ENCODE measurements at places on chromosomes 1 and 21.

- DNase-seq: no peak
Measured at GRCh38 chr1:42210421-42211133, 46.0 kb upstream of the GUCA2A start.

DNA sequence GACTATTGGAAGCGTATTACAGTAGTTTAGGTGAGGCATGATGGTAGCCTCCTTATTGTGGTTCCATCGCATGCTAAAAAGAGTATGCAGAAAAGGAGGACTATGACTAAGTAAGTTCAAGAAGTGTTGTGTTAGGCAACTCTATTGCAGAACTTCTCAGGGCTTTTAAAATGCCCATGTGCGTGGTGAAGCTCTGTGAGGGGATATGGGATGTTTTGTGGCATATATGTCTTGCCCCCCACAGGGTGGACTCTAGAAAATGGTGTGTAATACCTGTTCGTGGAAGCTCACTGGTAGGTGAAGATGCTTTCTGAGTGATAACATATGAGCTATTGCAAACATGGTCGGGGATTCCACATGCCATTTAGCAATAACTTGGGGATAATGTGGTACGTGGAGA is 31.7 kb downstream of the MAN1A2 start:
- DNase-seq: no peak

- no peak for DNase-seq
Measured at GRCh38 chr1:67242016-67242415, 65.7 kb upstream of the IL12RB2 start.

GRCh38 chr1:66050123-66050522 is 257.4 kb downstream of the PDE4B start:
- DNase-seq: no peak

DNA sequence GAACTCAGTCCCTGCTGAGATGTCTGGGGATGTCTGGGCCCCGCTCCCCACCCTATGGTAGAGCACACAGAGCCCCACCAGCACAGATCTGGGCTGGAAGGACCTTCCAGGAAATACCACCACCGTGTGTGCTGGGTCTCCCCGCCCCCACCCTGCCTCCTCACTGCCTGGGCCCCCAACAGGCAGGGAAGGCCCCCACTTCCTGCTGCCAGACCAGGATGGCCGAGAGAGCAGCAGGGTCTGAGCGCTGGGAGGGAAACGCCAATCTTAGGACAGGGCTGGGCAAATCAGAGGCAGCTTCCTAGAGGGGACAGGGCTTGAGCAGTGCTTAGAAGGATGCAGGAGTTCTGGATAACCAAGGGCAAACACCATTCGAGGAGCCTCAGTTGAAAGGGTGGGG is 11.9 kb downstream of the ADGRB2 start:
- no peak for DNase-seq

DNA sequence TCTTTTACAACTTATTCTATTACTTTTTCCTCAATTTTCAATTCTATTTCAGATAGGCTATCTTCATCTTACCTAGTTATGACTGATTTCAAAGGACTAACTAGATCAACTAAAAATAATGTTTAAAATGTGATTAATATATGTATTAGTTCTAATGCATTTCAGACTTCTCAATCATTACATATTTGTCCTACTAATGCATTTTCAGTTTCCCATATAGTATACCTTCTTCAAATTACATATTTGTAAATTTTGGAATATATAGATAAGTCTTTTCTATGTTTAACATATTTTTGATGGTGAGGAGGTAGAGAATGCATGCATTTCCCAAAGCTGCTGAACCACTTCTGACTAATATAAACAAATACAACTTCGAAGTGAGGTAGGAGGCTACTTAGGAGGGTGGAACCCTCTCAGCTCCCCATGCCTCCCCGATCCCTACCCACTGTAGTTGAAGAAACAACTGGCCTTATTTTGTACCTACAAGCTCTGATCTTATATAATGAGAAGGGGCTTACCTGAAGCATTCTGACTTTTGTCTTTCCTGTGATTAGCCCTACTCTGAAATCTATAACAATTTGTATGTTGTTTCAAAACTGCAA is 1.7 kb downstream of the TRMT1L start:
- DNase-seq: no peak

- DNase-seq: no peak
Measured at GRCh38 chr1:15432324-15432723, 5.9 kb upstream of the CTRC start.

DNA sequence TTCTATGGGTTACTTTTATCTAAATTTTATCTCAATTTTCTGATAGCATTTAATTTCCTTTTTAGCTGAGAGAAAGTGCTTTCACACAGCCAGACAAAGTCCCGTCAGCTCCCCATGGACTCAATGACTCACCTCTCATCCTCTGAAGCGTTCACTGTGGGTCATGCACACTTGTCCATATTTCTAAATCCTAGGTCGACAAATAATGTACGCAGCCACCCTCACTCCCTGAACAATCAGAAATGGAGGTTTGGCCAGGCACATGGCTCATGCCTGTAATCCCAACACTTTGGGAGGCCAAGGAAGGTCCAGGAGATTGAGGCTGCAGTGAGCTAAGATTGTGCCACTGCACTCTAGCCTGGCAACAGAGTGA is 42.4 kb upstream of the COA6 start:
- DNase-seq: no peak

DNA sequence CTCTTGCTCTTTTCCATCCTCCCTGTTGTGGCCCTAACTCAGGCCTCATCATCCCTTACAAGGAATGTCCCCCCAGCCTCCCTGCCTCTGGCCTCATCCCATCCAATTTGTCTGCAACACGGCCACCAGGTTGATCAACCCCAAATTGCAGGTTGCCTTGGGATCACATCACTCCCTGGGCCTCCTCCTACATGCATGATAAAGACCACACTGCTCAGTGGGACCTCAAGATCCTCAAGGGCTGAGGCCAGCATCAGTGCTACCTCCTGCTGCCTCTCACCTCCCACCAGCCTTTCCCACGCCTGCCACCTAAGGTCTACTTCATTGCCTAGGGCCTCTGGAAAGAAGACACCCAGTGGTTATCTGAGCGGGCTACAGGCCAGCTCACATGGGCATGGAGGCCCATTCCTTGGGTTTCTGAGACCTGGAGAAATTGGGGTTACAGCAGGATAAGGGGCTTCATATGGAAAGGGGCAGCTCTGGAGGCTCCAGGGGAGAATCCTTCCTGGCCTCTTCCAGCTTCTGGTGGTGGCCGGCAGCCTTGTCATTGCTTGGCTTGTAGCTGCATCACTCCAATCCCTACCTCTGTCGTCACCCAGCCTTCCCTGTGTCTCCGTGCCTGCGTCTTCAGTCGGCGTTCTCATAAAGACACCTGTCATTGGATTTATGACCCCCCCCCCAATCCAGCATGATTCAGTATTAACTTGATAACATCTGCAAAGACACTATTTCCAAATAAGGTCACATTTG is 60.5 kb downstream of the KLHDC7A start:
- DNase-seq: no peak

DNA sequence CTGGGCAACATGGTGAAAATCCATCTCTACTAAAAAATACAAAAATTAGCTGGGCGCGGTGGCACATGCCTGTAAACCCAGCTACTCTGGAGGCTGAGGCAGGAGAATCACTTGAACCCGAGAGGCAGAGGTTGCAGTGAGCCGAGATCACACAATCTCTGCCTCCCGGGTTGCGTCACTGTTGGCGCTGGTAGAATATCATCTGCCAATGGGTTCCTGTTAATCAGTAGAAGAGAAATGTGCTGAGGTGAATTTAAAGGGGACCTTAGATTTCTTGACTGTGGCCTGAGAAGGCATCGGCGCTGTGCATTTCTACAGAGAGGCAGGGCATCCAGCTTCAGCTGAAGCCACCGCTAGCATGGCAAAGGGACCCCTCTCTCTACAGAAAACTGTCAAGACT is 68.0 kb downstream of the TGFB2 start:
- no peak for DNase-seq

GRCh38 chr1:229023651-229024300 is 247.1 kb upstream of the RAB4A start:
- no peak for DNase-seq

GRCh38 chr1:214317300-214317699 is 36.3 kb downstream of the SMYD2 start:
- DNase-seq: no peak

GRCh38 chr1:113041569-113042284 is 31.3 kb upstream of the LRIG2 start:
- no peak for DNase-seq

DNA sequence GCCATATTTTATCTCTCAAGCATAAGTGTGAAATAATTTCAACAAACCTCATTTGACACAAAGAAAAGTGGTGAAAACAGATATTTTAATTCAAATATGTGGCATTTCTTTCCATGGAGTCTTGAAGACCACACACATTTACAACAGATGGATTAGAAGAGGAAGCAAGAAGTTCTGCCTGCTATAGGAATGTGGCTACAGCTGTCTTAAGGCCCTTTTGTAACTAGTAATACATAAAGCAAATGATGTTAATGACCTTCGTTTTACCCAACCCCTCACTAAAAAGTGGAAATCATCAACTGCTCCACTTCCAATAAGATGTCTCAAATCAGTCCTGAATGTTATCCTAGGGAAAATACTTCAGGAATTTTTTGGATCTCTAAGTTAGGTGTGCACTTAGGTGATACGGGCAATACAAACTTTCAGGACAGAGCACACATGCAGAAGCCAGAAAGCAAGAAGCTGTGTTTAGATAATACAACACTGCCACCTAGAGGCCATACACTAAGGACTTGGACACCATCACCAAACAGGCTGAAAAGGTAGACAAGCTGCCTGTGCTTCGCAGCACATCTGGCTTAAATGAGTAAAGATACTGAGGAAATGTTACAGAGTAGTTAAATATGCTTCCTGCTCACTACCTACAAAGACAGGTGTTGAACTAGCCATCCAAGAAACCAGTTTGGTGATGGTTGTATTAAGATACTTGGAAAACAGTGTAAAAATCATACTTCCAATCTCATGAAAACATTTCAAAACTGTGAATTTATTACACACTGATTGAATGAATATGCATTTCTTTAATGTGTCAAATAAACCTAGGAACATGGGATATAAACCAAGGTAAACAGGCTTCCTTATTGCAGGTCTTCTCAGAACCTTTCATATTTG is 24.4 kb downstream of the RRAGC start:
- DNase-seq: peak; percentile 36

DNA sequence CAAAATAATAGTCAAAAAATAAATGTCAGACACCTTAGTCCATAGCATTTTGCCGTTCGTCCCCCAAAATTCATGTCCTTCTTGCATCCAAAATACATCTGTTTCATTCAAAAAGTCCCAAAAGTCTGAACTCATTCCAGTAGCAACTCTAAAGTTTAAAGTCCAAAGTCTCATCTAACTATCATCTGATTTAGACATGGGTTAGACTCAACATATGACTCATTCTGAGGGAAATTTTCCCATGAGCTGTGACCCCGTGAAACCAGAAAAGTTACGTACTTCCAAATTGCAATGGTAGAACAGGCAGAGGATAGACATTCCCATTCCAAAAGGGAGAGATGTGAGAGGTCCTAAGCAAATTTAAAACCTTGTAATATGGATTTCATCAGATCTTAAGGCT is 48.6 kb upstream of the CACHD1 start:
- no peak for DNase-seq

GRCh38 chr1:194959795-194960194 is 1648.4 kb downstream of the KCNT2 start:
- DNase-seq: no peak

DNA sequence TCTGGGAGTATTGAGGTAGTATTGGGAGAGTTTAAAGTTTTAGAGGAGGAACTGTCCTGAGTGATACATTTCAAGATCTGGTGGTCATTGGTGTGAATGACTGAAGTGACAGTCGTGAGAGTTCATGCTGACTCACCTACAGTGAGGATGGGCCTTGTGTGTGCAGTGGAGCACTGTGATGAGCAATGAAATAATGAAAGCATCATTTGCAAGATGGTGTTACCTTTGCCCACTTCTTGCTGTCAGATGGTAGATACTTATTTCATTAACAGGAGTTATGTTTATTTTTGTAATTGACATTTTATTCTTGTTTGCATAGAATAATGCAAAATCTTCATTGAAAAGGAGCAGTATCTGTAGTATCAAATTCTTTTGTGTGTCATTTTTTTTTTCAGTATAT is 29.0 kb downstream of the POU2F1 start:
- DNase-seq: no peak

DNA sequence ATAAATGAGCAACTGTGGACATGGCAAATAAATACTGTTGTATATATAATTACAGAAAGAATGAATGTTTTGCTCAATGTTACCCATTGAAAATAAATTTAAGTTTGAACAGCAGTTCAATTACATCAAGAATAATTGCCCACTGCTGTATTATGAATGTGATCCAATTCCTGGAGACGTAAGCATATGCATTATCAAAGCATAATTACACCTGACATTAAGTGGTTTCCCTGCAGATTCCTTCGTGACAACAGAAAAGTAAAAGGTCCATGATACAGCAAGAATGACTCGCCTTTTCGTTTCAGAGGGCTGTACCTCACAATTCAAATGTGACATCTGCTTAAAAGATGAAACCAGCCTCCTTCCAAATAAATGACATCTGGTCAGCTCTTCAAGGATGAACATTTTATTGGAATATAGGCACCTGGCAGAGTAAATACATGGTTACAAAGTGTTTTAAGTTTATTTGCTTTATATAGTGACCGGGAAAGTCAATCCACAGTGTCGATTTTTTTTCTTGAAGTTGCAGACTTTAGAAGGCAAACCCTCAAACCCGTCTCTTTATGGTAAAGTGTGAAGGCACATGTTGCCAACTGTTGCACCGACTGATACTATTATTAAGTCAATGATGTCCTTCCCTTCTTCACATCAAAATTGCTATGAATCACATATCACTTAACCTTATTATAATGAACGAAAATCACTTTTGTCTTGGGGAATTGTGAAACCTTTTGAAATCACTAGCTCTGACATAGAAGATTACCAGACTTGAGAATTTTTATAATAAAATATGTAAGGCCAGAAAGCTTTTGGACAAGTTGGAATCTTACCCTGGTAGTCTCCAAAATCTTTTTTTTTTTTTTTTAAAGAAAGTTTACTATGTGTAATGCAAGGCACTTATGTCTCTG is 36.2 kb upstream of the EDEM3 start:
- no peak for DNase-seq

DNA sequence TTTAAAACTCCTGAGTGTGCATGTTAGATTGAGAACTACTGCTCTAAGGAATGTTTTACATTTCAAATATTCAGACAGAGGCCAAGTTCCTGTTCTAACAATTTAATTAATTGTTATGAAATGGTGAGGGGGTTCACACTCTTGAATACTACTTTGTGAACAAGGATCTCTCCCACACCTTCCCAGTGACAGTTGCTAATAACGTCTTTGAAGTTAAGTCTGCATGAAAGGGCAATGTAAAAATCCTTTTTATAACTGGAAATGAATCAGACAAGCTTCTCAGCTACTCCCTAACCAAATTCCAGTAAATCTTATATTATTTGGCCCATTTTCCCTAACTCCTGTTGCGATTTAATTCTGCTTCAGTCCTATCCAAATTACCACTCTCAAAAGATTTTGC is 828.5 kb upstream of the ADAMTS5 start:
- no peak for DNase-seq
